ENCODE measurements at places on chromosomes 16 and 17. TPM values are rescaled to one million over a fixed set of nuclear protein-coding genes. Genes with fewer than 3 reads are reported as not detected.

- DNase-seq, result no peak
Measured at GRCh38 chr17:63113167-63113566, 147.1 kb downstream of the TANC2 start.

DNA sequence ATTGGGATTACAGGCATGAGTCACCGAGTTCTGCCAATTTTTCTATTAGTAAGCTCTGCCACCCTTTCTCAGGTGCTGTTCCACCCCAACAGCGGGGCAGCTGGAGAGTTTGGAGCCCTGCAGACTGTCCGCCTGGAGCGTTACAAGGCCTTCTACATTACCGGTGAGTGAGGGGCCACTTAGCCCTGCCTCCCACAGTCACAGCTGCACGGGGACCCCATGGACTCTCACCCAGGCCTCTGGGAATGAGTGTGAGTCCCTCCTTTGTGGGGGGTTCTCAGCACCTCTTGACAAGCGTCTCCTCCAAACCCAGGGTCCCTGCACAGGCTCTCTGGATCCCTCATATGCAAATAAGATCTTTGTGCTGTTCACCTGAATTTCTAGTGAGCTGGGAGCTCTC lies 56.0 kb downstream of the WIPI1 start:
- DNase-seq, result no peak

GRCh38 chr16:68041783-68042182 lies 18.7 kb downstream of the DUS2 start:
- DNase-seq, result no peak

GRCh38 chr17:46968224-46968834 lies 10.7 kb downstream of the RPRML start:
- no peak for DNase-seq

DNA sequence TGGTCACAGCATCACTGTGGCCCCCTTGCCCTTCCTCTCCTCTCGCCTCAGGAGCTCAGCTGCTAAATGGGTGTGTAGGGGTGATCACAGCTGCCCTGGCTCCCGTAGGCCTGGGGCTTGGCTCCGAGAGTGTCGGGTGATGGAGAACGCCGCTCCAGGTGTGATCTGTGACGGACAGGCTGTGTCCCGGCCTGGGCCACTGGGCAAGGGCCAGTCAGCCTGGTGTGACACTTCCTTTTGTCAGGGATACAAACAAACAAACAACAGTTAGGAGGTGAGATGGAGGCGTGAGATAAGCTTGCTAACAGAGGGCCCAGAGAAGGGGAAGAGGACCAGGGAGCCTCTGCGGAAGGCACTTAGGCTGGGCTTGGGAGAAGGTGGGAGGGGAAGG lies 2.0 kb downstream of the ADGRG1 start:
- DNase-seq, result no peak

DNA sequence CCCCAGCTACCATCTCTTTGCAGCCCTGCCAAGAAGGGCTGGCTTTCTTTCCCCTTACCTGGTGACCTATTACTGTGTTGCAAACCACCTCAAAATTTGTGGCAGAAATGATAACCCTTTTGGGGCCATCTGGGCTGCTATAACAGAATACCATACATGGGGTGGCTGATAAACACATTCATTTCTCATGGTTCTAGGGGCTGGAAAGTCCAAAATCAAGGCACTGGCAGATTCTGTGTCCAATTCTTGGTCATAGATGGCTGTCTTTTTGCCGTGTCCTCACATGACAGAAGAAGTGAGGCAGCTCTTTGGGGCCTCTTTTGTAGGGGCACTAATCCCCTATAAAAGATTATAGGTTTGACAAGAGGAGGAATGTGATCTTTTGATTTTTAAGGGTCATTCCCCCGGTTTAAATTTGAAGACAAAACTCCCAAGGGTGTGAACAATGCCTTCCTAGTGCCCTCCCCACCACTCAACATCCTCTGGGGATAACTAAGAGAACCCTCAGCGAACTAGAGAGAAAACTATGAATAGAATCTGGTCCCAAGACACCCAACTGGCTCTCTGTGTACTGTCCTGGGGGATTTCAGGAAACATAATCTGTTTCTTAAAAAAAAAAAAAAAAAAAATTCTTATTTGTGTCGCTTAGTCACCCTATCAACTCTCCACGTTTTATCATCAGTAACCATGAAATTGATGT lies 1.7 kb upstream of the METTL22 start:
- no peak for DNase-seq

GRCh38 chr17:63435681-63436522 lies 10.2 kb downstream of the CYB561 start:
- no peak for DNase-seq

GRCh38 chr16:85090873-85091521 lies 21.3 kb downstream of the CIBAR2 start:
- DNase-seq, result peak; percentile 83

- no peak for DNase-seq
Measured at GRCh38 chr17:67911059-67911782, 85.0 kb downstream of the C17orf58 start.

DNA sequence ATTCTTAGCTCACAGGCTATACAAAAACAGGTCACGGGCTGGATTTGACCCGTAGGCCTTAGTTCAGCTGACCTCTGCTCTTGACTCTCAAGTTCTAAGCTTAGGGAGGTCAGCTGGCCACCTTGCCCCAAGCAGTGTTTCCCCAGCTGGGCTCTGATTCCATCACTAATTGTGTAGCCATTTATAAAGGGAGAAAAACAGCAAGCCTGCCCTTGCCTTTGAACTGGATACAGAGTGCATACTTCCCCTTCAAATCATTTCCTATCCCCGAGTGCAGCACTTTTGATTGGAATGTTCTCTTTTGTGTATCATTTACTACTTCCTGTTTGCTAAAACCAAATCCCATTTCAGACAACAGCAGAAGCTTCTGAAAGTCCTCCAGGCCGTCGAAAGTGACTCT lies 153.6 kb downstream of the KATNIP start:
- no peak for DNase-seq

- no peak for DNase-seq
Measured at GRCh38 chr16:22161999-22162655, at the start of gene SDR42E2. Gene SDR42E2, plus strand, starts transcription at chr16:22162506. Its CDS starts 3,077 bp downstream, at chr16:22165583.

- no peak for DNase-seq
Measured at GRCh38 chr16:66435896-66436295, 8.8 kb downstream of the BEAN1 start.

- DNase-seq, result no peak
Measured at GRCh38 chr17:63946440-63947363, 14.6 kb upstream of the CD79B start.

DNA sequence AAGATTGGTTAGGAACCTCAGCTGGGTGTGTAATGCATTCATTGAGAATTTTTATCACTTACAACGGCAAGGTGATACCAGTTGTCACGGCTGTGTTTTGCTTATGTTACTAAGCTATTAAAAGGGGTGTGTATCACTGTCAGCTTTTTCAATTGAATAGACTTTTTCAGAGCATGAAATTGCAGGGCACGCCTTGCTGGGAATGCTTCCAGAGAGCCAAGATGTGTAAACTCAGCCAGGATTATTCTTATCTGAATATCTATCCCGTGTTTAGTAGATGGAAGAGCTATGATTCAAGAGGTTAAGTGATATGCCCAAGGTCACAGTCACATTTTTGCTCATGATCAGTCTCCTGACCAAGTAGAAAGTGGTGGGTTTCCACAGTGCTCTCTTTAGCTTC lies 6.6 kb upstream of the TEKT3 start:
- DNase-seq, result no peak

GRCh38 chr17:83125515-83126274 lies 46.3 kb downstream of the METRNL start:
- no peak for DNase-seq

DNA sequence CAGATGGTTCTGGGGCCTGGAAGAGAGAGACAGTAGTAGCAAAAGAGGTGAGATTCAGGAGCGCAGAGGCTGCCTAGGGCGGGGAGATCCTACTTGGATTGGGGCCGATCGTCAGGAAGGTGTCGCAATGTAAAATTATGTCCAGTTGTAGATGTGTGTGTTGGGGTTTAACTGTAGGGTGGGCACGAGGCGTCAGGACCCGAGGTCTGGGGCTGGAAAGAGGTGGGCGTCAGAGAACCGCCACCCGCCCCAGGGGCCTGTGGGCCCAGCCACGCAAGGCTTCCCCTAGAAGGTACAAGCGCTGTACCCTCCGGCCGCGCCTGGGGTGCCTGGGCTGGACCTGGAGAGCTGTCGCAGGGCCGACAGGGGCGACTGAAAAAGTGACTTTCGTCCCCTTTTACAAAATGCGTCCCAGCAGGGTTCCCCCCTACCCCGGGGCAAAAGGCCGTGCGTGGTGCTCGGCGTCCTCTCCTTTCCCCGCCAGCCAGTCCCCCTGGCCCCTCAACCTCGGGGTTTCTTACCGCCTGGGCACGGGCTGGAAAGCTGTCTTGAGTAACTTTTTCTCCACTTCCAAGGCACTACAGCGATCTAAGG lies 2.8 kb downstream of the IRX3 start:
- DNase-seq, result no peak

- no peak for DNase-seq
Measured at GRCh38 chr17:38324772-38325171, 19.0 kb downstream of the GPR179 start.

DNA sequence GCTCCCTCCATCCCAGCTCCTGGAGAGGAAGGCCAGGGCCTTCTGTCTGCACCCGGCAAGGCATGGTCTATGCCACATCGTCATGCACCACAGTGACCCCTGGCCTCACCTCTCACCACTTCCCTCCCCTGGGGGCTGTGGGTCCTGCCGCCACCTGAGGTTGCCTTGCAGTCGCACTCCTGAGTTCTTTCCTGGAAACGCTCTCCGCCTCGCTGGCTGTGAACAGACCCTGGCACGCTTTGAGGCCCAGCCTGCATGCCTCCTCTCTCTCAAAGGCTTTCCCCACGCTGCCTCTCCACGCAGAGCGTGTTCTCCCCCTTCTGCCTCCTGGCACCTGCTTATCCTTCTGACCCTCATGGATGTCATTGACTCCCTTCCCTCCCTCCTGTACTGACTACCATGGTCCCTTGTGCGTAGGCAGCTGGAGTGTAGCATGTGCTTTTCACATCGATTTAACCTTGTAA lies 45.4 kb downstream of the SEC14L1 start:
- no peak for DNase-seq

- peak; percentile 51 for DNase-seq
Measured at GRCh38 chr17:33674685-33675084, 381.6 kb upstream of the ASIC2 start.

DNA sequence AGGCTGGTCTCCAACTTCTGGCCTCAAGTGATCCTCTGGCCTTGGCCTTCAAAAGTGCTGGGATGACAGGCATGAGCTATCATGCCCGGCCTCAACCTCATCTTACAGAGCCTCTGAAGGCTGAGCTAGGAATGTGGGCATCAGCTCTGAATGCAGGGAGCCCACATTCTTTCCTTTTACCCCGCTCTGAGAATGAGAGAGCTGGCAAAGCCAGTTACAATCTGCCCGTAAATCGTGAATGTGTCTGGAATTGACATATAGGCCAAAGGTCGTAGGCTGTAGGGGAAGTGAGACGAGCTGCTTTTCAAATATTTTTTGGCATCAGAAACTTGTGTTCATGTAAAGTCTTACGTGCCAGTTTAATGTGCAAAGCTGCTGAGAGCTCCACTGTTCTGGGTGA lies 4.5 kb downstream of the TMEM238L start:
- DNase-seq, result no peak

GRCh38 chr16:14529010-14529669 lies 100.9 kb downstream of the PARN start:
- DNase-seq, result peak; percentile 82

DNA sequence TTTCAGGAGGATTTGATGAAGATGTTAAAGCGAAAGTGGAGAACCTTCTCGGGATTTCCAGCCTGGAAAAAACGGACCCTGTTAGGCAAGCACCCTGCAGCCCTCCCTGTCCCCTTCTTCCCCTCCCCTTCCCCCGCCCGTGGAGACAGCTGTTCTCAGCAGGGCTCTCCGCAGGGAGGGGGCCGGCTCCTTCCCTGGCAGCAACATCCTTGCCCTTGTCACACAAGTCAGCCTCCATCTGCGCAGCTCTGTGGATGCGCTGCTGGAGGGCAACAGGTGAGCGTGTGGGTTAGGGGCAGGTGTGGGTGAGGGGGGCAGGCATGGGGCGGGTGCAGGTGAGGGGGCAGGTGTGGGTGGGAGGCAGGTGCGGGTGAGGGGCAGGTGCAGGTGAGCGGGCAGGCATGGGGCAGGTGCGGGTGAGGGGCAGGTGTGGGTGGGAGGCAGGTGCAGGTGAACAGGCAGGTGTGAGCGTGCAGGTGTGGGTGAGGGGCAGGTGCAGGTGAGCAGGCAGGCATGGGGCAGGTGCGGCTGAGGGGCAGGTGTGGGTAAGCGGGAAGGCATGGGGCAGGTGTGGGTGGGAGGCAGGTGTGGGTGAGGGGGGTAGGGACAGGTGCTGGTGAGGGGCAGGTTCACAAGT lies 9.4 kb downstream of the CYBC1 start:
- no peak for DNase-seq

- DNase-seq, result no peak
Measured at GRCh38 chr17:59637611-59638310, 18.1 kb downstream of the CLTC start.

- DNase-seq, result no peak
Measured at GRCh38 chr16:23650674-23651416, 9.6 kb downstream of the DCTN5 start.

GRCh38 chr17:2070241-2071023 lies 15.5 kb downstream of the HIC1 start:
- peak; percentile 90 for DNase-seq

Gene STARD3
- total RNA-seq, result 27.3 TPM

Gene RND2
- 3.6 TPM for total RNA-seq

Gene ALDH3A1
- total RNA-seq, result 1.5 TPM

Gene JPH3
- not detected for total RNA-seq

Gene ARHGDIG
- total RNA-seq, result 0.70 TPM

Gene TMEM92
- 3.0 TPM for total RNA-seq

Gene LYRM9
- total RNA-seq, result 5.1 TPM

Gene HNF1B
- 8.4 TPM for total RNA-seq

Gene SLC12A3
- total RNA-seq, result not detected

Gene HLF
- 65.8 TPM for total RNA-seq

Measured in left lobe of liver (tissue), 2 donors.